ENCODE measurements at places on chromosomes 7 and 10. TPM values are rescaled to one million over a fixed set of nuclear protein-coding genes. Genes with fewer than 3 reads are reported as not detected.

The C10orf53 gene
- not detected for total RNA-seq

The TEX36 gene
- not detected for total RNA-seq

The CLDN12 gene
- total RNA-seq, result 38.0 TPM

The BCCIP gene
- total RNA-seq, result 103 TPM

The DDC gene
- 1.1 TPM for total RNA-seq

The ANKRD30A gene
- 0.49 TPM for total RNA-seq

The PRR15 gene
- 4.6 TPM for total RNA-seq

The ANLN gene
- total RNA-seq, result 63.6 TPM

The UCMA gene
- total RNA-seq, result not detected

The DKK1 gene
- 408 TPM for total RNA-seq

The CDC14C gene
- total RNA-seq, result 0.03 TPM

The GAD2 gene
- total RNA-seq, result not detected

The ZCWPW1 gene
- total RNA-seq, result 1.6 TPM

The DPCD gene
- 30.7 TPM for total RNA-seq

The NUTM2A gene
- total RNA-seq, result 0.04 TPM

The CNTNAP2 gene
- total RNA-seq, result 0.02 TPM

The CCDC6 gene
- 33.9 TPM for total RNA-seq

The LRWD1 gene
- 29.4 TPM for total RNA-seq

The CYTH3 gene
- total RNA-seq, result 31.3 TPM

The CFAP58 gene
- total RNA-seq, result 0.11 TPM

The NANOS1 gene
- total RNA-seq, result 2.9 TPM

The LIPF gene
- total RNA-seq, result not detected

The PLEKHS1 gene
- 0.06 TPM for total RNA-seq

The SPDYE9 gene
- total RNA-seq, result not detected

The SLC18A2 gene
- total RNA-seq, result 0.02 TPM

The AKR1C3 gene
- total RNA-seq, result 1,121 TPM

The DENND11 gene
- 5.1 TPM for total RNA-seq

The FAM180A gene
- total RNA-seq, result 0.05 TPM

The CPA2 gene
- 0.11 TPM for total RNA-seq

Data from A549 treated with AZD2906 at 1 μM for 4 hours (cell line).